Neuronal stem cell (in vitro differentiated cells): ENCODE measurements at places on chromosomes 2 and 18.

- DNase-seq = no peak
Observed at GRCh38 chr2:205661281-205661680, 21.0 kb upstream of the NRP2 start.

DNA sequence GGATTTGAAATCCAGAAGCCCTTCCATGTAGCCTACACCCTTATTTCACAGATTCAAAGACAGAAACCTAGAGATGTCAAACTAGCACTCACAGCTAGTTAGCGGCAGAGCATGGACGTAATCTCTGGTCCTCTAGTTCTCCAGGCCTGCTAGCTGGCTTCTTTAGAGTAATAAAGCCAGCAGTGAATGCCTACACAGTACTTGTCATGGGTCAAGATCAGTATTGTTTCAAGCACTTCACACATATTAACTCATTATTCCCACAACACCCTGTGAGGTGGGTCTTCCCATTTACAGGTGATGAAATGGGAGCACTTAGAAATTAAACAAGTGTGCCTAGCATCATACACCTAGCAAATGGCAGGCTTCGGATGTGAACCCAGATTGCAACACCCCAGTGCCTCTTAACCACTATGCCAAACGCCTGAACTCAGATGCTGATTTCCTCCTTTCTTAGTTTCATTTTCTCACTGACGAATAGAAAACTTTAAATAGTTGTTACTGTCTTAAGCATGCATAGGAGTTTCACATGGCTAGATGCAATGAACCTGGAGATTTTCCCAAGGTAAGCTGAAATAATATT lies 14.5 kb upstream of the ZBTB14 start:
- DNase-seq = no peak

DNA sequence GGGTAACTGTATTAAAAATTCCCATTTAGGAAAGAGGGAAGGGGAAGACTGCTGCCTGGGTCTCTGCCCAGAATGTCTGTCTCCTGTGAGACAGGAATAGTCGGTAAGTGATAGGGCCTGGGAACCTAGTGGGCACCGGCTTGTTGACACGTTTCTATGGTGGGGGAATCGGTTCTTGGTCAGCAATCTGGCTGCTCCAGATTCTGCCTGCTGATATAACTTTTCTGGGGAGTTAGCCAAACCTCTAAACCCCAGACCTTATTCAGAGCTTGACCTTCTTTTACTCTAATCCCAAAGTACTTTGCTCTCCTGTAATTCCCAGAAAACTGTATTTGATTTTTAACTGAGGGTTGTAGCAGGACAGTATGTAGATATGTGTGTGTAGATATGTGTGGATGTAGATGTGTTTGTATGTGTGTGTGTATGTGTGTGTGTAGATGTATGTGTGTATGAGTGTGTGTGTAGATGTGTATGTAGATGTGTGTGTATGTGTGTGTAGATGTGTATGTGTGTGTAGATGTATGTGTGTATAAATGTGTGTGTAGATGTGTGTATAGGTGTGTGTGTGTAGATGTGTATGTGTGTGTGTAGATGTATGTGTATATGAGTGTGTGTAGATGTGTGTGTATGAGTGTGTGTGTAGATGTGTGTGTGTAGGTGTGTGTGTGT lies 61.8 kb upstream of the TXNDC2 start:
- DNase-seq = no peak

- DNase-seq = no peak
Observed at GRCh38 chr2:66032226-66032775, 402.6 kb upstream of the MEIS1 start.

DNA sequence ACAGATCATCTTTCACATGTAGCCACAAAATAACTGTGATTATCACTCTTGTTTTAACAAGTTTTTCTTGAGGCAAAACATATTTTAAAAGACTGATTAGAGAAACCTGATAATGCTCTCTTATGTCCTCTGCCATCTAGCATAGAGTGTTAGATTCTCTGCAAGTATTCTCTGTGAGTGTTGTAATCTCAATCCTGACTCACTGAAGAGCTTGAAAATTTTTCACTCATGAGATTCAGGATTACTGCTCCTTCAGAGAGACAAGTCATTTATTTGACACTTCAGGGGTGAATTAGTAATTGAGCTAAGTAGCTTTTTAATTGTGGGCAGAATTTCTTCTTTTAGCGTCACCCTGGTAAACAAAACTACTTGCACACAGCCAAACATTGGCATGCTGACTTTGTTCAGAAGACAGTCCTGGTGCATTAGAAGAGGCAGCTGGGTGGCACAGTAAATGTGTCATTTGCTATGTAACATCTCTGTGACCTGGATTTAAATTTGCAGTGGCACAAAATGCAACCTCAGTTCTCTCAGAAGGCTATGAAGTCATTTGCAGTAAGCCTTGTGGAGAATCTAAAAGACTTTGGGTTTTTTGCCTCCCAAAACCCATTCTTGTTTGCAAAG lies 172.9 kb downstream of the LRP1B start:
- no peak for DNase-seq

DNA sequence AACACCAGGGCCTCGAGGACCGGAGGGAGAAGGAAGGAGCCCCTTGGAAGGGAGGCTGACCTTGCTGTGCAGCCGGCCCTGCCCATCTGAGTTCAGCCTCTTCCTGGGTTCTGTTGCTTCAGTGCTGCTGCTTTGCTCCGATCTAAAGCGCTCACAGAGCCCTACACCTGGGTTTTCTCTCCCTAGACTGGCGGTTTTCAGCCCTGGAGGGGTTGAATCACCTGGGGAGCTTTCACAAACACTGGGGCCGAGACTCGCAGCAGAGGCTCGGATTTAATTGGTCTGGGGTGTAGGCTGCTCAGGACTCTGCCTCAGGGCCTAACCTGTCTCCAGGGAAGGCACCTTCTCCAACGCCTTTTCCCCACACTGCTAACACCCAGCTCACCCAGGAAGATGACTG lies 40.9 kb upstream of the SMAD7 start:
- no peak for DNase-seq

DNA sequence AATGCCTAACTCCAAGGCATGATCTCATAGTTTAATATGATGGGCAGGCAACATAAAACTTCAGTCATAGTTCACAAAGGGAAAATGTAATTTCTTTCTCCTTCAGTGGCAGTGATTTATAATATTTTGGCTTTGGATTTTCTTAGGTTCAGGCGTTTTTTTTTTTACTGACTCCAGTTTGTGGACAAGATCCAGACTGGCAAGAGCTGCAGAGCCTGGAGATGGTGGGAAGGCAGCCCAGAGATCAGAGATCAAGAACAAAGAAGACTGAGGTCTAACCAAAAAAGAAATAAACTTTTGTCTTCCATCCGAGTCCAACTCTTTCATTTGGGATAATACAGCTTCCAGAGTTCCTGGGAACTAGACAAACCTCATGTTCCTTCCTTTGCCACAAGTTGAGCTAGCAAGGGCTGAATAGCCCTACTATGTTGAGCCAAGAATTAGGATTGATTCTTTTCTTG lies 215.3 kb upstream of the SETBP1 start:
- no peak for DNase-seq

DNA sequence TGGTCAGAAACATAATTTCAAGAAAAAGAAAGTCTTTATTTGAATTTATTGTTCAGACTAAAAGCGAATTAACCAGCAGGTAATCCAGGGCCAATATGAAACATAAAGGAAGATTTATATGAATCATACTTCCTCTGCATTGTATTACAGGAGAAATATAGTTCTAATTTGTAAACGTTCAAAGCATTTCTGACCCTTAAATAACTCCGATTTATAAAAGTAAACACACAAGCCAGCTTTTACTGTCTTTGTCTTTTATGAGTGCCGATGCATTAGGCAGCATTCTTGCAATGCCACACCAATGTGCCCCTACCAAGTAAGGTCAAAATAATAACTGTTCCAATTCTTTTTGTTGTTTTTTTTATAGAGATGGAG lies 118.8 kb upstream of the RBBP8 start:
- DNase-seq = no peak

DNA sequence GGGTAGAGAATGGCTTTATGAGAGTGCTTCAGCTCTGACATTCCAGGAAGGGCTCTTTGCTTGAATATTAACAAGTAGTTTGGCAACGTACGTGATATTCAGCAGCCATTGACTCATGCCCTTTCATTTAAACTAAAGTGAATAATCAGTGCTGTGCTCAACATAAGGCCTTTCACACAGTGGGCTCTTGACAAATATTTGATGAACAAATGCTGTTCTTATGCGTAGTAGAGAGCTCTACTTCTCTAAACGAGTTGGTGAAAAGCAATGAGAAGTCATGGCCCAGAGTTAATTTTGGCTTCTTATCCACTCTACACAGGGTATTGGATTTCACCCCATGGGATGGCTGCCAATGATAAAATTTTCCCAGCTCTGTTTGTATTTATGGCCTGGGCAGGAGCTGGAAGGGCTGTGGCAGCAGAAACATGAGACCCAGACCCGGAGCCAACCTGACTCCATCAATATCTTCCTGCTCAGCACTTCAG lies 338.9 kb downstream of the CCDC85A start:
- DNase-seq = no peak

DNA sequence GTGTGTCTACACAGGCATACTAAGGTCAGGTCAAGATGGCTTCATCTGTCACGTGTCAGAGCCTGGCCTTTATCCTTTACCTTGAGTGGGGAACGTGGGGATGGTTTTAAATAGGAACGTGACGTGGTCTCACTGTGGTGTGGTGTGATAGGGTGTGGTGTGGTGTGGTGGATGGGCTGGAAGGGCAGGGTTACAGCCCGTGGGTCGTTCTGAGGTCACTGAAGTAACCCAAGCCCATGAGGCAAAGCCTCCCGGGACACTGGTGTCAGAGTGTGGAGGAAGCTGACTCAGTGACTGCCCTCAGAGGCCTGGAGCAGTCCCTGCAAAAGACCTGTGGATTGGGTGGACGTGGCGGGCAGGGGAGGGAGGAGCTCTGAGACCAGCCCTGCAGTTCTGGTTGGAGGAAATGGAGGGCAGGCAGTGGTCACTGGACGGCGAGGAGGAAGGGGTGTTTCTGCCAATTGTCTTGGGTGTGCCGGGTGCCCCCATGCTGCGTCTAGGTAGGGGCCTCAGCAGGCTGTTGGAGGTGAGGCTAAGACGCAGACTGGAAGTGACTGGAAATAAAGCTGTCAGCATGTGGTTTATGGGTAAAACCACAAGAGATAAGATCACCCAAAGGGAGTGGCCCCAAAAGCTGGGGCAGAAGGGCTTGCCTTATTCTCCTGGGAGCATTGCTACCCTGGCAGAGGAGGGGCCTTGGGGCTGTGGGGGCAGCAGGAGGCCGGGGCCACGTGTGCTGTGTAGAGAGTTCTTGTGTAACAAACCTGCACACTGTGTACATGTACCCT lies 84.8 kb downstream of the SH3RF3 start:
- no peak for DNase-seq

- DNase-seq = no peak
Observed at GRCh38 chr2:40611196-40611595, 159.3 kb upstream of the SLC8A1 start.

DNA sequence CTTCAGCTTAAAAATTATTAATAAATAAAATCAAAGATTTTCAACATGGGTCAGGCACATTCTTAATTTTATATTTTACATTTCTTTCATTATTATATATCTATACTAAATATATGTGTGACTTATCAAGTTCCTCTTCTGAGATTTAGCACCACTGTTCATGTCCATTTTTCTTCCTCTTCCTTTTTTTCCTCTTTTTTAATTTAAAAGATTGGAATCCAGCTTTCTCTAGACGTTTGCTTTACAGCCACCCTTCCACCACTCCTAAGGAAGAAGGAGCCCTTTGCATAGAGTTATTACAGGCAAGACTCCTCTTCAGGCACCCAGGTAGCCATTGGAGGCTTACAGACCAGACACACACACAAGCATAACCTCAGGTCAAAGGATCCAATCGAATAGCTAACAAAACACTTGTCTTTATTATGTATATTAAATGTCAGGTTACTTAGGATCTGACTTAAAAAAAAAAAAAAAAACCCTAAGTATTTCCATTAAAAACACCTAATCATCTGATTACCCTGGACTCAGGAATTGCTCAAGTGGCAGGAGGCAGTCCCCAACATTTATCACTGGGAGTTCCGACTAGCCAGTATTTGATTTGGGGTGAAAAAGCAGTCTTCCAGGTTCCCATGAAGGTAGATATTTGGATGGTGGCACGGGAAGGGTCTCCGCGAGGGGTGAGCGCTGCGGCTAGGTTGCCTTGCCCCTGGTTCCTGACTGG lies 2.4 kb upstream of the ZEB2 start:
- DNase-seq = no peak

DNA sequence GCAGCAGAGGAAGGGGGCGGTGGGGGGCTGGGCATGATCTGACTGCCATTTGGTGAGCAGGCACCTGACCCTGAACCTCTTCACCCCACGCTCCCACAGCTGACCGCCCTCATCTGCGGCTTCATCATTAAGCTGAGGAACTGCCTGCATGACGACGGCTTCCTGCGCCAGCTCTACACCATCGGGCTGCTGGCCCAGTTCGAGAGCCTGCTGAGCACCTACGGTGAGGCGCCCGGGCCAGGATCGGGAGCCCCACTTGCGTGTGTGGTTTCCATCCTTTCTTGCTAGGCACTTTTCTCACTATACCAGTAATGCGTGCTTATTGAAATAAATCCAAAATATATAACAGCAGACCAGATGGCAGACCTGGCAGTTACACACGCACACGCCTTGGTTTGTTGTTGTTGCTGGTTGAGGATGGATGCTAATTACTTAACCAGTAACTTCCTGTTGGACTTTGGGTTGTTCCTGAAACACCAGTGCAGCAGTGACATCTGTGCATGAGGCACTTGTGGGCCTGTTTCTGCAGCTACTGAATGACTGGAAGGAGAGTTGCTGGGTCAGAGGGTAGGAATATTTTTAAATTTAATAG lies 43.7 kb downstream of the COA5 start:
- no peak for DNase-seq

GRCh38 chr2:110674620-110675555 lies 3.0 kb downstream of the BUB1 start:
- no peak for DNase-seq

DNA sequence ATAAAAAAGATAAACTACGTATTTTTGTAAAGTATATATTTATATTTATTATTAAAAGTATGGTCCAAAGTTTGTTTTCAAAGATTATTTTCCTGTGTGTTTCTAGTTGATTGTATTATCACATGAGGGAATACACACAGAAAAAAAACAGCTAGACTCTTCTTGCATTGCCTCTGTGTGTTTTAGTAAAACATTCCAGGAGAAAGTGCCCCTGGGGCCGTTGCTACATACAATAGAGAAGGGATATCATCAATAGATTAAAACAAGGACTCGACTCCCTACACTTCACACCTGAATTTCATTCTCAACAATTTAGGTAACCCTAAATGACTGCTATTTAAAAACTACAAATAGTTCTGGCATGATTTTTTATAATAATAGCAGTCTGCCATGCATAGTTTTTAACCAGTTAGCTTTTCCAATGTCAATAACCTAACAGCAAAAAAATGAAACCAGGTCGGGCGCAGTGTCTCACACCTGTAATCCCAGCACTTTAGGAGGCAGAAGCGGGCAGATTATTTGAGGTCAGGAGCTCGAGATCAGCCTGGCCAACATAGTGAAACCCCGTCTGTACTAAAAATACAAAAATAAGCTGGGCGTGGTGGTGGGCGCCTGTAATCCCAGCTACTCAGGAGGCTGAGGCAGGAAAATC lies 171.3 kb downstream of the DNAH6 start:
- no peak for DNase-seq
